Daoy (cell line): ENCODE measurements at places on chromosomes 5 and 9.
A peak's percentile ranks its signal among the peaks of the same experiment; 100 is the strongest.

DNA sequence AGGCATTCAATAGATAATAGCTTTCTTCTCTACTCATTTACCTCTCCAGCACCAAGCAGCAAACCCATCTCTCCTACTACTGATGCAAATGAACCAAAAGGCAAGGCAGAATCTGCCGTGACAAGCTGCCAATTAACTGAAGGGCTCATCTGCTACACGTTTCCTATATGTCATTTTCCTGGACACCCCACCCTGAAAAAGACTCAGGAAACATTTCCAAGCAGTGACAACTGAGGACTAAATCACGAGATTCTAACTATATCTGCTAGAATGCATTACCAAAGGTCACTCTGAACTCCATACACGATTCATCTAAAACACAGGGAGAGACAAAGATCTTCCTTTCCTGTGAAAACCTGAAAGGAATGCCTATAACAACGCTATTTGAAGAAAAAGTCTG, 12.9 kb downstream of the PLPP1 start:
- no peak for DNase-seq

GRCh38 chr5:88659529-88660263, 223.3 kb downstream of the MEF2C start:
- no peak for DNase-seq

DNA sequence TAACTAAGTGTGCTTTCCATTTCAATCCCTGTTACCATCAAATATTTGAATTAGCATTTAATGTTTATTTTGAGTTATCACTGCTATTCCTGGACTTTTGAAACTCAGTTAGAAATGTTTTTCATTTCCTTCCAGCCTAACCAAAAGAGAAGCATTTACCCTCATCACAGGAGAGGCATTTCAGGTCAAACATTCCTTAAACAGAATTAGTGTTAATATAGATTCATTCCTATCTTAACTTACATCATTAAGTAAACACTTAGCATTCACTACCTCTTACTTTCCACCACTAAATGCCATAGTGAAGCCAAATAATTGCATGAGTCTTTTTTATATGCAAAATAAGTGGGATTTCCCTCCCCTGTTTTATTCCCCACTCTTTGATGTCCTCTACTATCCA, 136.6 kb upstream of the OR13F1 start:
- DNase-seq: no peak

DNA sequence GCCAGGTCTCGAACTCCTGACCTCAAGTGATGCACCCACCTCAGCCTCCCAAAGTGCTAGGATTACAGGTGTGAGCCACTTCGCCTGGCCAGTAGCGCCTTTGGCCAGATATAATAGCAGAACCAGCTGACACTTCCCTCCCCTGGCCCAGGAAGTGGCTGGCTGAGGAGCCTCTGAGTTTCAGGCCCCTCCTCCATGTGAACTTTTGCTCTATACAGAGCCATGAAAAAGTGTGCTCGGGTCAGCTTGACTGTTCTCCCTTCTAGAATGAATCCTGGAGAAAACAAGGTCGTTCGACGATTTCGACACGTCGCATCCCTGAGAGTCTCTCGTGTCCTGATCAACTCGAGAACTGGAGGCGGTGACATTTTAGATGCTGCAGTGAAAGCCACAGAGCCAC, 8.6 kb upstream of the ZDHHC12 start:
- no peak for DNase-seq

- no peak for DNase-seq
Measured at GRCh38 chr5:82813861-82814260, 263.3 kb downstream of the TMEM167A start.

- peak; percentile 15 for DNase-seq
Measured at GRCh38 chr5:158995694-158996173, 104.0 kb downstream of the EBF1 start.

DNA sequence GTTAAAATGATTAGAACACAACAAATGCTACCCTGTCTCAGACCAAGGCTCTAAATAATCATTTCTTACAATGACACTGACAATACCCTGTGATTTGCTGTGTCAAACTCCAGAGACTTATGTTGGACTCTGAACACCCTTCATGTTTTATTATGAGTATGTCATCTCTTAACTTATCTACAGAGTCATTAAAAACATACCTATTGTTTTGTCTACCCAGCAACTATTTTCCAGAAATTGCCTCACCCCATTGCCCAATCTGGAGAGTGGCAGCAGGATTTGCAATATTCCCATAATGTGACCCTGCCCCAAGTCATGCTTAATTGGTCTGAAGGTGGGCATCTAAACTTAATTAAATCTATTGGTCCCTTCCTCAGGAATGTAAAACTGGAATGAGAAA, 23.0 kb upstream of the KIF2A start:
- no peak for DNase-seq

DNA sequence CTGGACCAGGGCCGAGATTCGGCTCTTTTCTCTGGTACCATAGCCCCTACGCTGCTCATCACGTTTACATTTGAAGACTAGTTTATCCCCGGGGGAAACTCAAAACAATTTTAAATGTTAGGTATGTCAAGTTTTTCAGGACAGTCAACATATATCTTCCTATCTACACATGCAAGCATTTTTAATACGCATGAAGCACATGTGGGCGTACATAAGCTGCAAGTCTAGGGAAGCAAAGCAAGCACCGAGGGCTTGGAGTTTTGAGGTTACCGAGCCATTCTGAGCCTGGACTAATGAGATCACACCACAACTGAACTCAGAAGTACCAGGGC, 154.4 kb downstream of the AUH start:
- DNase-seq: no peak

GRCh38 chr5:157160001-157160400, 6.1 kb downstream of the GARIN3 start:
- DNase-seq: no peak

DNA sequence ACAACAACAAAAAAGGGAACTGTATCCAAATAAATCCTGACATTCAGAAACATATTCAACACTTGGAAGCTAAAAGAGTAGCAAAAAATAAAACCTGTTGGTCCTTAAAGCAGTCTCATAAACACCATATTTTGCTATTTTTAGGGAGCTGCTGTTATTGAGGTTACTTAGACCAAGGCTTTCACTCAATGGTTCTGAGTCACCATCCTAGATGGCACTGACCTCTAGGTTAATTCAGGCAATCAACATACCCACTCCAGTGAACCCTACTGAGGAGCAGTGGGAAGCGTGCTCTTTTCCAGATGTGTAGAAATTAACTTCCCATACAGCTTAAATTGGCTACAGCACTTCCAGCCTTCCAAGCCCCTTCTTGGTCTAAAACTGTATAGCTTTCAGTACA, 5.2 kb downstream of the GNAQ start:
- DNase-seq: peak; percentile 18

DNA sequence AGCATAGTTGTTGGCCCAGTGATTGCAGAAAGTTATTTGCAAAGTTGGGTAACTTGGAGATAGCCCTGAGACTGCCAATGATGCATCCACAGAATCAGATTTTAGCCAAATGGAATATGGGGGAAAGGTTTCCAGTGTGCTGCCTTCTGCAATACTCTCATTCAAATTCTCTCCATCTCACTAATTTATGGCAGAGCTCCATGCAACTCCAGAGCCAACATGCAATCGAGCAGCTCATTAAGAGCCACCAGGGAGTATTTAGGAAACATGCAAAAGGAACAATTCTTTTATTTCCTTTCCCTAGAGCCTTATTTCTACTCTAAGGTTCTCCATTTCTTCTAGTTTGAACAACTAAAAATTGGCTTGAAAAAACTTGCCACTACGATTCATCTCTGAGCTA, 135.9 kb upstream of the MARCHF11 start:
- DNase-seq: no peak

- DNase-seq: no peak
Measured at GRCh38 chr9:35651956-35652828, 1.5 kb upstream of the SIT1 start.

DNA sequence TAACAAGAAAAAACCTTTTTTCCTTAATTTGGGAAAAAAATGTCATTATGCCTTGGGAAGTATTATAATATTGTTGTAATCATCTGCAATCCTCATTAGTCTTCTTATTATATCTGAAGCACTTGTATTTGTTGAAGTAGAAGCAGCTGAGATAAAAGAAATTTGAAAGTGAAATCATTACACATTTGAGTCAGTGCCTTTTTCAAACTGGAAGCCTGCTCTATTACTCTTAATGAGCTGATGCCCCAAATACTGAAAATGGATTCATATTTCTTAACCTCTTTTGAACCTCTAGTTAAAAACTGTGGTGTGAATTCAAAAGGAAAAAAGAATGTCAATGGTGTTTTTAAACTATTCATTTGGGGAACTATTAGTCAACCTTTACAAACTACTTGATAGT, 1027.7 kb downstream of the NR2F1-AS1 start:
- no peak for DNase-seq

- no peak for DNase-seq
Measured at GRCh38 chr9:80498001-80498555, 926.3 kb downstream of the TLE4 start.

DNA sequence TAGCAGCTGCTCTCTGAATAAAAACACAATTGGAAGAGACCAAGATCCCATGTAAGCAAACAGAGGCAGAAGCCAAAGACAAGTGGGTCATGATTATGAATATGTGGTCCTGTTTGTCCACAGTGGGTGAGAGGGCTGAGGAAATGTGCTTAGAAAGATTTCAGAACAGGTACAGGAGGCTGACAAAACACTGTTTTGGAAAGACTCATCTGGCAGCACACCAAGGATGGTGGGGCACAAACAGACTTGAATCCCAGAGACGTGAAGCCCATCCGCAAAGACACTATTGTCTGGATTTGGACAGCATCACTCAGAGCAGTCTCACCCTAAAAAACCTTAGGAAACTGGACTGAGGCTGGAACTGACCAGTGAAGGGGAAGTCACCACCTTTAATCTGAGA, 85.0 kb downstream of the ADRB2 start:
- peak; percentile 29 for DNase-seq

DNA sequence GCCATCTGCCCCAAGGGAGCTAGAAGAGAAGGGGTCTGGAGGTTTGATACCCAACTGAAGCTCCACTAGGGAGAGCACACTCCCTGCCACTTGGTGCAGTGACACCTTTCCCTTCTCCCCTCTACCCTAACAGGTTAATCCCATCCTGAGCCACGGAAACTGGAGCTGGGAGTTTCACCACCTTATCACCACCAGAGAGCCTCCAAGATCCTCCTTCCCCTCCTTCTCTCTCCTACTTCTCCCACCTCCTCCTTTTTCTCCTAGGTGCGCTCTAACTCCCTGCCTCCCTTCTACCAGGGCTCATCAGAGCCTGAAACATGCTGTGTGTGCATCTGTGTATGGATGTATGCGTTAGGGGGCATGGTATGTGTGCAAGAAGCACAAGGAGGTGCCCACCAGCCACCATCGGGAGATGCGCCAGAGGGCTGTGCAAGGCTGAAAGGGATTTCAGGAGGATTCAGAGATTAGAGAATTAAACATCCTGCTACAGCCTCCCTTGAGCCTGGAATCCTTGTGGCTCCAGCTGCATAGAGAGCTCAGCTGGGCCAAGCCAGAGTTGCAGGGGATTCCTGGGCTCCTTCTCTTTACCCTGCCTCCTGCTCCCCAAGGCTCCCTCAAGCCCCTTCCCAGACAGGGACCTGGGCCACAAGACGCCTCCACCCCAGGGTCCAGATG, 89.8 kb downstream of the PCDH1 start:
- DNase-seq: no peak

GRCh38 chr5:172185096-172185461, 2.9 kb downstream of the STK10 start:
- no peak for DNase-seq

DNA sequence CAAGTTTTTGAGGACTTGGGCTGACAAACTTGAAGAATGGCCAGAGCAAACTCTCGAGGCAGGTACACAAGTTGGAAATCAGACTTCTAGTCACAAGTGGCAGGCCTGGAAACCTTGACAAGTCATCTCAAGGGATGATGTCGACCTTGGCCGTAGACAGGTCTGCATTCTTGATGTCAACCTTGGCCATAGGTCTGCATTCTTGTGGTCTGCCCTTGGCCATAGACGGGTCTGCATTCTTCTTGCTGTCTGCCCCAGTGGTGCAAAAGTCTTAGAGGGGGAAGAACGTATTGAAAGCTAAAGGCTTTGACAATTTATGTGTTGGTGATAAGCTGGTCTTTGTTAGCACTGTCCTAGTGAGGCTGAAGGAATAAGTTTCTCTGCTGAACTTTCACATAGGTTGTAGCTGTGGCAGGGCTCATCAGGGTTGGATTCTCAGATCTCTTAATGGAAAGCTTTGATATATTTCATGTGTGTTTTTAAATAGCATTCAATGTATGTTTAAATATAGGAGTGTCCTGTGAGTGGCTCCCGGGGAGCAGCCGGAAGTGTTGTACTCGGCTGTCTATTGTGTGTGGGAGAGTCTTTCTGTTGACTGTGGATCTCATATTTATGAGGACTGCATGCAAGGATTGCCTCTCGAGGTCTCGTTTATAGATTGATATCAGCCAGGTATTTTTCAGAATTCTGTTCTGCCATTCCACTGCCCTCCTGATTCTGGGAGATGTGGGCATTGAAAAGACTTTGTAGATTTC, 27.0 kb downstream of the SUB1 start:
- no peak for DNase-seq

- no peak for DNase-seq
Measured at GRCh38 chr5:75523275-75523674, 11.6 kb downstream of the POLK start.

GRCh38 chr5:166772770-166773169, 1518.7 kb upstream of the WWC1 start:
- peak; percentile 22 for DNase-seq

GRCh38 chr9:28024676-28025075, 451.4 kb upstream of the C9orf72 start:
- no peak for DNase-seq

GRCh38 chr9:91856419-91856818, 93.6 kb downstream of the ROR2 start:
- no peak for DNase-seq

- DNase-seq: no peak
Measured at GRCh38 chr5:38979535-38979934, 94.7 kb downstream of the RICTOR start.

DNA sequence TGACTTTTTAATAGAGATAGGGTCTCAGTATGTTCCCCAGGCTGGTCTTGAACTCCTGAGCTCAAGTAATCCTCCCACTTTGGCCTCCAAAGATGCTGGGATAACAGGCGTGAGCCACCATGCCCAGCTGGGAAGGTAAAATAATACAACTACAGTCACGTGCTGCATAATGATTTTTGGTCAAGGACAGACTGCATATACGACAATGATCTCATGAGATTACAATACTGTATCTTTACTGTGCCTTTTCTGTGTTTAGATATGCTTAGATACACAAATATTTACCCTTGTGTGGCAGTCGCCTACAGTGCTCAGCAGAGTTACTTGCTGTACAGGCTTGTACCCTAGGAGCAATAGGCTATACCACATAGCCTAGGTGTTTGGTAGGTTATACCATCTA, 14.2 kb upstream of the IRF1 start:
- DNase-seq: no peak

- no peak for DNase-seq
Measured at GRCh38 chr5:180133060-180133459, 61.5 kb upstream of the RNF130 start.
